Gastroesophageal sphincter (tissue), 4 donors: ENCODE measurements at places on chromosomes 1 and 21. TPM values are rescaled to one million over a fixed set of nuclear protein-coding genes. Genes with fewer than 3 reads are reported as not detected.

GRCh38 chr1:17958704-17959103 is 148.9 kb upstream of the IGSF21 start:
- no peak for ATAC-seq

DNA sequence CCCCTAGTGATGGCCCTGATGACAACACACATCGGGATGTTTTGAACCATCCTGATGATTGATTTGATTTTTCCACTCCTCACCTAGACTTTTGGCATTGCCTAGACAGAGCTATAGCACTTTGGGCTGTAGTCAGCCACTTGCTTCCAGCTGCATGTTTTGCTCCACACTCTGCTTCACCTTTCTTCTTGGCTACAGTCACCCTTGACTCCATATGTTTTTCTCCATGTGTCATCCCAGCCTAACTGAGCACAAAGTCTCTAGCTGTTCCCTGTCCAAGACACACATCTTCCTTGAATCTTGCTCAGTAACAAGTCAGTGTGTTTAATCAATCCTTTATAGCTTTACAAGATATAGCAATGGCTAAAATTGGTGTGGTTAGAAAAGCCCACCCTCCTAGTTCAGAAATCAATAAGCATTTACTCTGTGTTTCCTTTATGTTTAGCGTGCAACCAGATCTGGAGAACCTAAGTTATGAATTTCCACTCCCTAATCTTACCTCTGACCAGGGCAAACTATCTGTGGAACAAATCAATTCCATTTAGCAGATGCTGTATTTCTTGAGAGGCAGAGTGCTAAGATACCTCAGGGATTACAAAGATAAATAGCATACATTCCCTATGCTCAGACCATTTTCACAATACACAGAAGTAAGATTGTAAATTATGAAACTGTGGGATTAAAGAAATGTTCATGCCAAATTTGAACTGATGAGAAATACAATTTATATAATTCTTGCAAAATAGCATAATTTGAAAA is 98.4 kb upstream of the LYPLAL1 start:
- ATAC-seq = no peak

DNA sequence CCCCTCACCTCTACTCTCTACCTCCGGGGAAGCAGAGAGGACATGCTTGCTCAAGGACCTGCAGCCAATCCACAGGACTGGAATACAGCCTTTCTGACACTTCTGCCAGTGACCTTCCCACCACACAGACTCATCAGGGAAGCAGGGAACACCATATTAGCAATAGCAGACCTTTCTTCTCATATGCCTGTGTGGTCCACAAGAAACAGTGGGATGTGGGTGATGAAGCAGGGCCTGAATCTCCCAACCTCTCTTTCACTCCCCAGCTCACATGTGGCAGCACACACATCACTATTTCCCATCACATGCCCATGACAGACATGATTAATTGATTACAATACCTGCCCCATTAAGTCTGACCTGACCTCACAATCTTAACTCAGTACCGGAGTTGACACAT is 695.1 kb downstream of the MATN1 start:
- no peak for ATAC-seq

GRCh38 chr1:232965912-232966217 is 15.5 kb downstream of the NTPCR start:
- ATAC-seq = no peak

DNA sequence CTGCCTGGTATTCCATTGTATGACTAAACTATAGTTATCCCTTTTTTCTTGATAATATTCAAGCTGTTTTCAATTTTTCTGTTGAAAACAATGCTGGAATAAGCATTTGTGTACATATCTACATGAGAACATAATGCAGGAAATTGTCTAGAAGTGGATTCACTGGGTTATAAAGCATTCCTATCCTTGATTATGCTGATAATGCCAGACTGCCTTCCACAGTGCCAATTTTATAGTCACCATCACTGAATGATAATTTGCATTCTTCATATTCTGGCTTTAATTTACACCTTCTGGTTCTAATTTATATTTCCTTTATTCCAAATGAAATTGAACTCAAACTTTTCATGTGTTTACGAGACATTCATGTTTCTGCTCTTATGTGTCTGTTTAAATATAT is 651.0 kb upstream of the PLXNA2 start:
- no peak for ATAC-seq

- no peak for ATAC-seq
Measured at GRCh38 chr1:159007726-159008125, 2.0 kb upstream of the IFI16 start.

DNA sequence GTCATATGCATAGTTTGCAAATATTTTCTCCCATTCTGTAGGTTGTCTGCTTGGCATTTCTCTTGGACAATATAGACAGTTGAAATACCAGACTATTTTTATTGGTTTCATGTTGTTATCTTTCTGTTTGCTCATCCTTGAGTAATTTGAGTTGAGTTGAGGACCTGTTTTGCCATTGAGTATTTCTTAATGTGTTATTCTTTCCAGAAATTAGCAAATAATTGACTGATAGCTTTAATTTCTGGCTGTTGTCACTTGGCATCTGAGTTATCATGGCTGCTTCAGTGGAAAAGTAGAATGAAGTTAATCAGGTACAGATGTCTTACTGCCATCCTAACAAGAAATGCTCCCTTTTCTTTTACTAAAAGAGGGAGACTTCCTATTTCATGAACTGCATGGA is 264.8 kb upstream of the DUSP10 start:
- ATAC-seq = no peak

- no peak for ATAC-seq
Measured at GRCh38 chr1:40625076-40625475, 40.4 kb downstream of the RIMS3 start.

- no peak for ATAC-seq
Measured at GRCh38 chr1:232726048-232726779, 79.0 kb upstream of the MAP10 start.

DNA sequence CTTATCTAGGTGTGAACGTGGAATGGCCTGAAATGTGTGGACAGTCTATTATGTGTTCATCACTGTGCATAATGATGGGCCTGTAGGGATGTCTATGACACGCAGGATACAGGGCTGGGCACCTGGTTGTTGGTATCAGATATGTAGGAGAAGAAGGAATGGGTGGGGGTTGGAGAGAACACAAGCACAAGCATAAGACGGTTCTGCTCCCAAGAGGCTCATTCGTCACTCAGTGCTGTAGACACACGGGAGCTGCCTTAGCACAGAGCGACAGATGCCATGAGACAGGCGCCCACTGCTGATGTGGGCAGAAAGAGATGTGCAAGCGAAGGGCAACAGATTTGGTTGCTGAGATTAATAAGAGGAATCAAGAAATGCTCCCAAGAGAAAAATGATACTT is 256.2 kb downstream of the DISC1 start:
- no peak for ATAC-seq

DNA sequence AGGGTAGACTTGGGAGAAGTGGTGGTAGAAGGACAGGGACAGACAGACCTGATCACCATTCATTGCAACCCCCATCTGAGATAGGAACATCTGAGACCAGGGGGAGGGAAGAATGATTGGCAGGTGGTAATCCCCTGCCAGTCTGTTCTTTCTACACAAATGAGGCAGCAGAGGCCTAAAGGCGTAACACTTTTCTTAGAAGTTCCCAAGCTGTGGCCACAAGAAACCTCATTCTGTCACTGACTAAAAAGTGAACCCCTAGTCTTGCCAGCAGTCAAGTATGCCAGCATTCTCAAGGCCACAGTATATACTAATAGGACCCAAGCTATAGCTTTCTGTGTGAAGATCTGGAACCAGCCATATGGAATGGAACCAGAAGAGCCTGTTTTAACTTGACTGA is 638.0 kb downstream of the KCNT2 start:
- no peak for ATAC-seq

- no peak for ATAC-seq
Measured at GRCh38 chr1:114248162-114248561, 94.5 kb upstream of the SYT6 start.

- ATAC-seq = peak; percentile 45
Measured at GRCh38 chr1:229221106-229222019, 49.5 kb upstream of the RAB4A start.

- no peak for ATAC-seq
Measured at GRCh38 chr1:63867429-63868176, 93.8 kb downstream of the ROR1 start.

DNA sequence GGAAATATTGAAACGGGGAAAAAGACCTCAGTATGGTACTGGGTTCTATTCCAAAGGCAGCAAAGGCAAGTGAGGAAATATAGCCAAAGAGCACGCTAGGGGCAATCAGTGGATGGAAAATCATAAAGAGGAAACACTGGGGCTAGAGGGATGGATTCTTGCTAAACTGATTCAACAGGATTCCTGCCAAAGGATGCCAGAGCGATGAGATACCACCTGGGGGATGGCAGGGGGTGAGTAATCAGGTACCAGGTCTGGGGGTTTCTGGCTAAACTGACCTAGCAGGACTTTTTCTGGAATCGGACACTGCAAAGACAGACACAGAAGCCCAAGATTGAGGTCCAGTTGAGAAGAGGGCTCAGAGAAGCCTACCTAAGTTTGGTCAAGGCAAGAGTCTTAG is 6.7 kb downstream of the CHI3L2 start:
- ATAC-seq = no peak

DNA sequence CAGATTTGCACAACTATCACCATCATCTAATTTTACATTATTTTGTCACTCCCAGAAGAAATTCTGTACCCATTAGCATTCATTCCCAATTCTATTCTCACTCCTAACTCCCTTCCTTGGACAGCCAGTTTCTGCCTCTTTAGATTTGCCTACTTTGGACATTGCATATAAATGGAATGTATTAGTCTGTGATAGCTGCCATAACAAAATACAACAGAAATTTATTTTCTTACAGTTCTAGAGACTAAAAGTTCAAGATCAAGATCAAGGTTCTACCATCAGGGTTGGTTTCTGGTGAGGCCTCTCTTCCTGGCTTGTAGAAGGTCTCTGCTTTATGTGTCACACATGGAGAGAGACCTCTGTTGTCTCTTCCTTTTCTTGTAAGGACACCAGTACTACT is 61.9 kb downstream of the ALG6 start:
- ATAC-seq = no peak

DNA sequence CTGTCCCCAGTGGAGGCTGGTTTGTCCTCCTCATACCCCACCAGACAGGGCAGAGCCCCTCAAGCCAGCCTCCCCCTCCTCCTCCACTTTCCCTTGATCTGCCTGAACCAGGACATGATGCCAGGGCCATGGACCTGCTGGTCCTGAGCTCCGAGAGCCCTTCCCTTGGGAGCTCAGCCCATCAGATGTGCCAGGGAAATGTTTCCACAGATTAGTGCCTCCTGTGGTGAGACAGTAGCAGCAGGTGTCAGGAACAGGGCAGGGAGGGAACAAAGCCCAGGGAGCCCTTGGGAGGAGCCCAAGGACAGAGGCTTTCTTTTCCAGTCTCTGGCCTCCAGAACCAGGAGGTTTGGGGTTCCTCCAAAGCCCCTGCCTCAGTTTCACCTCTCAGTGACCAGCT is 14.6 kb upstream of the SLC41A1 start:
- no peak for ATAC-seq

GRCh38 chr21:31520561-31521098 is 138.9 kb upstream of the SOD1 start:
- no peak for ATAC-seq

- ATAC-seq = no peak
Measured at GRCh38 chr1:64388336-64388735, 81.6 kb upstream of the CACHD1 start.

- ATAC-seq = no peak
Measured at GRCh38 chr1:84247425-84248220, 53.9 kb upstream of the SAMD13 start.

- ATAC-seq = no peak
Measured at GRCh38 chr1:193458628-193459027, 272.2 kb upstream of the B3GALT2 start.

DNA sequence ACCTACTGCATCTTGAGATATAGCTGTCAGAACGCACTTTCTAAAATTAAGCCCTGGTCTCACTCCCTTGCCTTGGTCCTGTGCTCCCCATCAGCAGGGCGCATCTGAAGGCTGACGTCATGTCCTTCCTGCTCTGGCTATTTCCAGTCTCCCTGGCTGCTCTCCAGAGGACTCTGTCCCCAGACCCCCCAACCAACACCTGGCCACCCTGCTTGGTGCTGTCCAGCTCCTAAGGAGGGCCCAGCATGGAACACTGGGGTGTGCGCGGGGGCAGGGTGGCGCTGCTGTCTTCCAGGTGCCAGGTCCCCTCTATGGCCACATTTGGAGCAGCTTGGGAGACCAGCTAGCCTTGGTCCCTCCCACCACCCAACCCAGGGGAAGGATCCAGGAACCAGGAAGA is 8.3 kb downstream of the TNNT2 start:
- ATAC-seq = no peak

DNA sequence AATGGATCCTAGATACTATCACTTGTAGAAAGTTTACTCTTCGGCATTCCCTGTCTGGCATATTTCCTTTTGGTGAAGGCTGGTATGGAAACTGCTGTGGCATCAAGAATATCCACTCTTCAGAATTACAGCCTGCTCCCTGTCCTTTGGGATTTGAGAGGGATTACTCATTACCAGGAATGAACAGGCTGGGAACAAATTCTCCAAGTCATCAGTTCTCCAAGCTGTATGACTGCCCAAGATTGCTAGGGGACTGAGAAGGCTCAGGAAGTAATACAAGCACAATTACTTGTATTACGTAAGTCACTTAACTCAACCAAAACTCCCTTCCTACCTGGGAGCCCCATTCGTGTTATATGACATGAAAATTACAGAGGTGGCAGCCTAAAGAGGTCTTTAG is 49.6 kb downstream of the CD58 start:
- no peak for ATAC-seq

GRCh38 chr1:8704866-8705506 is 112.5 kb downstream of the RERE start:
- ATAC-seq = no peak

DNA sequence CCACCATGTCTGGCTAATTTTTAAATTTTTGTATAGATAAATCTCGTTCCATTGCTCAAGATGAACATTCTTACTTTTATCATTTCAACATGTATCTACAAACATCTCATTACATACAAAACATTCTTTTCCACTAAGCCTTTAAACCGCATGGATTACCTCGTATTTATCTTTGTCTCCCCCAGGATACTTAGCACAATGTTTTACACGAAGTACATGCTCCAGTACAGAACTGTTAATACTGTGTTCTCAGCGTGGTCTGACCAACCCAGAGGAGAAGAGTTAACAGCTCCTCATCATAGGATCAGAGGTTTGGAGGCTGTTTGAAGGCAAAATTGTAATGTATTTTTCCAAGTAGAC is 7.4 kb downstream of the PIK3C2B start:
- ATAC-seq = no peak

GRCh38 chr1:244060686-244061085 is 9.6 kb downstream of the ZBTB18 start:
- no peak for ATAC-seq

The FMO1 gene
- 0.81 TPM for total RNA-seq

The ZBTB8B gene
- total RNA-seq = not detected

The HLCS gene
- 14.4 TPM for total RNA-seq

The AMY2B gene
- 59.6 TPM for total RNA-seq

The NEXN gene
- 359 TPM for total RNA-seq

The LCE3D gene
- total RNA-seq = 1.4 TPM

The LCE1B gene
- not detected for total RNA-seq

The RNASEL gene
- 8.2 TPM for total RNA-seq

The ACTN2 gene
- 14.0 TPM for total RNA-seq

The S100A16 gene
- total RNA-seq = 84.0 TPM

The FNDC5 gene
- total RNA-seq = 7.3 TPM

The KLHL17 gene
- 11.5 TPM for total RNA-seq

The BSND gene
- not detected for total RNA-seq

The C4BPA gene
- not detected for total RNA-seq

The NIBAN1 gene
- 589 TPM for total RNA-seq

The E2F2 gene
- total RNA-seq = not detected

The RSPO1 gene
- total RNA-seq = 1.7 TPM
